ENCODE measurements at places on chromosomes 11 and 22.
A peak's percentile ranks its signal among the peaks of the same experiment; 100 is the strongest.

- DNase-seq: no peak
Observed at GRCh38 chr22:38867471-38868285, 4.3 kb downstream of the CBX6 start.

- DNase-seq: no peak
Observed at GRCh38 chr11:7667460-7667859, 5.8 kb downstream of the CYB5R2 start.

- no peak for DNase-seq
Observed at GRCh38 chr11:45755281-45755859, 49.6 kb upstream of the SLC35C1 start.

GRCh38 chr11:131649856-131650255 lies 279.4 kb downstream of the NTM start:
- no peak for DNase-seq

GRCh38 chr11:367956-368413 lies 1.3 kb upstream of the B4GALNT4 start:
- no peak for DNase-seq

DNA sequence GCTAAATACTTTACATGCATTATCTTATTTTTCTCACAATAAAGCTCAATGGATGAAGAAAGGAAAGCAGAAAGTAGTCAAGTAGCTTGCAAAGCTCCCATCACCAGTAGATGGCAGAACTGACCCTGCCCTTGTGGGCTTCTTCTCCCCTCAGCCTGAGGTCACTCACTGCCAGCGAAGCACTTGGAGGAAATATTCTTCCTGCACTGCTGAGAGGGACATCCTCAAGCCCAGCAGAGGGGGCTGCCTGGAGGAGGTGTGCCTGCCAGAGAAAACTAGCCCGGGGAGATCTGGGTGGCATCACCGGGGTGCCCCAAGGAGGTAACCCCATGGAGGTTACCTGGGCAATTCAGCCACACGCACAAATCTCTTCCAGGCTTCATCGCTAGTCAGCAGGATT lies 6.6 kb downstream of the APOL4 start:
- peak; percentile 28 for DNase-seq

- DNase-seq: no peak
Observed at GRCh38 chr22:23001463-23001862, 68.9 kb upstream of the GNAZ start.

DNA sequence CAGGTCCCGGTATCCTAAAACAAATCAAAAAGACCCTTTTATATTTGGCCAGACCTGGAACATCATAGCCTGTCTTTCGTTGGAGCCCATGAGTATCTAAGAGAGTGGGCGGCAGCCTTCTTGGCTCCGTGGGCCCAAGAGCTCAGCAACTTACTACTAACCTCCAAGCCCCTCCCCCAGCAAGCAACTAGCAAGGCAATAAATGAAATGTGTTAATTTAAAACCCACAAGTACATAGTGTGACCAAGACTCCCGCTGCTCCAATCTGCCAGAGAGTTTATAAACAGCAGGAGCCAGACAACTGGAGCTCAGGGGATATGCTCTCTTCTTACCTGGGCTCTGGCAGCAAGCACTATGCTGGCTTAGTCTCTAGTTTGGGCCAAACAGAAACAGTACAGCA lies 40.8 kb upstream of the CYP2D6 start:
- DNase-seq: no peak

DNA sequence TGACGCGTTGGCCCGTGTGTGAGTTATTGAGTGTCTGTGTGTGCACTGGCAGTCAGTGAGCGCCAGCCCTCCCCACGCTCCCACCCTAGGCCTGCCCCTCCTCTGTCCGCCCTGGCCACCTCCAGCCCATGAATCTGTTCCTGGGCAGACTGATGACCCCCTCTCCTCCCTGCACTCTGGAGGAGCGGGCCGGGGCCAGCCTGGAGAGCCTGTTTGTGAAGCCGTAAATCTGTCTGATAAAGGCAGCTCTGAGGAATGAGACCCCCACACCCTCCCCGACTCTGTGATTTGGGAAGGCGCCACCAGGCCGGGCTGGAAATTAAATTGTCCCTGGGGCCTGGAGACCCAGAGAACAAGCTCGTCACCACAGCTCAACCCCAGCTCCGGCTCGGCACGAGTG lies 8.6 kb downstream of the TSSC4 start:
- no peak for DNase-seq

DNA sequence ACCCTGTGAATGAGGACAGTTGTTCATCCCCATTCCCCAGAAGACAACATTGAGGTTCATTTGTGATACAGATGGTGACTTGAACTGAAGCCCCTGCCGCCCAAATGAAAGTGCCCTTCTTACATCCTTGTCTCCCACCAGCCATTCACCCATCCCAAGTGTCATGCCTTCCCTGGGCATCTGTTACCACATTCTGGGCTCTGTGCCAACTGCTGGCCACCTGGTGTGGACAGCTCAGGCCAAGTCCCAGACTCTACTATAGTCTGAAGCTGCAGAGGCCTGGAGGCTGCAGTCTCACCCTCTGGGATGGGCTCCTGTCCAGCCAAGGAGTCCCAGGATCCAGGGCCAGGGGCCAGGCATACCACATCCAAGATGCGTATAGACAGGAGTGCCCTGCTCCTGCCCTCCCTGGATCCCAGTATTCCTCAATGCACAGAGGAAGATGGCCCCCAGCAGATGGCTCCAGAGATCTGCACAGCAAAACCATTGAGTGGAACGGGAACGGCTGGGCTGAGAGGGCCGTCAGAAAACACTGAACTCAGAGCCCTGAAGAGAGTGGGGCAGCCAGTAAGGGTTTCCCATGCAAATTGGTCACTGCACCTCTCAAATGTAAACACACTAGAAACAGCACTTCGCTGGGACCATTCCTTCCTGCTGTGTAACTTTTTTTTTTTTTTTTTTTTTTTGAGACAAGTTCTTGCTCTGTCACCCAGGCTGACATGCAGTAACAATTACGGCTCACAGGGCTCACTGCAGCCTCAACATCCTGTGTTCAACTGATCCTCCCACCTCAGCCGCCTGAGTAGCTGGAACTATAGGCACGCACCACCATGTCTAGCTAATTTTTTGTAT lies 22.8 kb downstream of the ARRB1 start:
- no peak for DNase-seq

GRCh38 chr22:44878483-44879300 lies 126.3 kb downstream of the ARHGAP8 start:
- no peak for DNase-seq

GRCh38 chr11:73839123-73839457 lies 37.6 kb downstream of the COA4 start:
- DNase-seq: no peak

GRCh38 chr22:31106731-31107177 lies 614 bp downstream of the SELENOM start:
- no peak for DNase-seq

GRCh38 chr11:34267013-34267412 lies 90.8 kb downstream of the ABTB2 start:
- DNase-seq: no peak

GRCh38 chr22:20384865-20385264 lies 9.1 kb upstream of the ZNF74 start:
- DNase-seq: no peak

GRCh38 chr11:2827256-2827655 lies 58.3 kb downstream of the CDKN1C start:
- no peak for DNase-seq

All from GM19239 (cell line).